Kidney epithelial cell (primary cell): ENCODE measurements at places on chromosomes 13 and 19.

GRCh38 chr19:14517446-14517839 is 754 bp downstream of the DNAJB1 start:
- DNase-seq = no peak

GRCh38 chr13:79439275-79439674 is 33.2 kb upstream of the RBM26 start:
- DNase-seq = no peak

DNA sequence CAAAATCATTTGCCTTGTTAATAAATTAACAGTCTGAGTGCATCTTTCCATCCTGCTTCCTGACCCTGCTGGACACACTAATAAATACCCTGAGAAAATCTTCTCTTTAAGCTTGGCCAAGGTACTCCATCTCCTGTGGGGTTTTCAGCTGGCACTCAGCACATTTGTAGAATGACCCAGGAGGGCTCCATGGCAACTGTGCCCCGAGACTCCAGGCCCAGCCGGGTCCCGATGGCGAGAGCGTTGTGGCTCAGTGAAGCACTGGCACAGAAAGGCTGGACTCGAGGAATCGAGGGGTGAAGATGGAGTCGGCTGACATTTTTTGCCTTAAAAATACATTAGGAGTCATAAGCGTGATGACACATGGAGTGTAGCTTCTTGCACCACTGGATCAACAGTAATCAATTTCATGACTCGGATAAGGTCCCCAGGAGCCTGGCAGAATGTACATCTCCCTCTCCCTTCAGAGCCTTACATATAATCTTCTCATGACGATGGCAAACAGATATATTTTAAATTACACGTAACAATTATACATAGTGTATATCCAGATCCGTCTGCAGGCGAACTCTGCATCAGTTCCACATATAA is 85.4 kb downstream of the SLC7A1 start:
- no peak for DNase-seq

DNA sequence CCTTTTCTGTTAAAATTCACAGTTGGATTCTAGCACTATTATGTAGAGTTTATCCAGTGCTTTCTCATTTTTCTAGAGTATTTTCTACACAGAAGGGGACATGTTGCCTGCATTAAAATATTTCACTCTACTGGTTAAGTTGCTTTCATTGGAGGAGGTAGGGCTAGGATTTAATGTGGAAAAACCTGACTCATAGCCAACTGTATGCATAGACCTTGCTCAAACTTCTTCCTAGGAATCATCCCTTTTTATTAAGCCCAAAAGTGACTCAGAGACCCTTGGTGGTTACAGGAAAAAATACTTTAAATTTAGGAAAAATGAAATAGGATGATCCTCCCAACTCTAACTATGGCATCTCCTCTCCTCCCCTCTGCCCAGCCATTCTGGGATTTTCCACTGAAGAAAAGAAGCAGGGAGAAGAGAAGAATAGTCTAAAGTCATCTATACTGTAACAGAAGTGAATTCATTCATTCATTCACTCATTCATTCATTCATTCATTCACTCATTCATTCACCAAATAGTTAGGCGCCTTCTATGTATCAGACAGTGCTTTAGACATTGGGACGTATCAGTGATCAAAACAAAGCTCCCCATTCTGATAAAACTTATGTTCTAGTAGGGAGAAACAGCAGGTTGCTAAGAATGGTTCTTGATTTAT is 109.0 kb upstream of the HTR2A start:
- DNase-seq = no peak

- DNase-seq = no peak
Measured at GRCh38 chr13:43728421-43728820, 58.4 kb downstream of the ENOX1 start.

- DNase-seq = no peak
Measured at GRCh38 chr13:75491376-75491775, 9.4 kb upstream of the TBC1D4 start.

DNA sequence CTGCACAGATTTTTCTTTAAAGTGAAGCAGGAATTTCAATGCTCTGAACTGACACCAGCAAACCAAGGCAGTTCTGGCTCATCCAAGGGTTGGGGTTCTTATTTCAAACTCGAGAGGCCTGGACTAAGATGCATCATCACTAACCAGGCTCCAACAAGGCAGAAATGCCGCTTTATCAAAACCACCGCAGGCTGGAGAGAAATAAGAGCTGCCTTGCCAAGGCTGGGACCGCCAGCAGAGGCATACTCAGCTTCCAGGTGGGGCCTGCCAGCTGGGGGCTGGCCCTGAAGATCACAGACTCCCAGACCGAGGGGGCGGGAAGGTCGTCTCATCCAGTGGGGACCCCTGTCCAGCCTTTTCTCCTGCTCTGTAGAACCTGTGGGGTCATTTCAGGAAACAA is 37.4 kb upstream of the GAS6 start:
- no peak for DNase-seq

DNA sequence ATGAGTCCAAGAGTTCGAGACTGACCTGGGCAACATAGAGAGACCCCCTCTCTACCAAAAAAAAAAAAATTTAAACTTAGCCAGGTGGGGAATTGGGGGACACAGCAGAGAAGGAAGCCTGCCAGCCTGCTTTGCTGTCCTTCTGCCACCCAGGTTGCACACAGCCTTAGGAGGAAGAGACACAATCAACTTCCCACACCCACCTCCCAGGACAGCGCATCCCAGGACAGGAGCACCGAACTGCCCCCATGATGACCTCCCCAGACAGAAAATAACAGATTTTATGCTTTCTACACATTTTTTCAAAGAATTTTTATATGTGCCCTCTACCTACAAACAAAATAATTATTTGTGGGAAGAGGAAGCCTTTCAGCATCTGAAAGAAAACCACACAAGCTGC is 126.0 kb upstream of the ZNF507 start:
- DNase-seq = no peak

- no peak for DNase-seq
Measured at GRCh38 chr13:46712524-46712923, 84.4 kb downstream of the ESD start.

GRCh38 chr19:35636651-35637050 is 4.9 kb upstream of the ETV2 start:
- DNase-seq = no peak

- peak; percentile 19 for DNase-seq
Measured at GRCh38 chr13:96052656-96053002, 572 bp downstream of the UGGT2 start.
